ENCODE measurements at places on chromosomes 4 and X.

GRCh38 chr4:87445964-87446363 is 23.6 kb downstream of the NUDT9 start:
- no peak for DNase-seq

- no peak for DNase-seq
Measured at GRCh38 chr4:75048208-75048879, 115.4 kb downstream of the PARM1 start.

GRCh38 chrX:150199803-150200202 is 163.3 kb upstream of the MAMLD1 start:
- no peak for DNase-seq

- DNase-seq = no peak
Measured at GRCh38 chr4:68348577-68348976, 1.3 kb downstream of the YTHDC1 start.

DNA sequence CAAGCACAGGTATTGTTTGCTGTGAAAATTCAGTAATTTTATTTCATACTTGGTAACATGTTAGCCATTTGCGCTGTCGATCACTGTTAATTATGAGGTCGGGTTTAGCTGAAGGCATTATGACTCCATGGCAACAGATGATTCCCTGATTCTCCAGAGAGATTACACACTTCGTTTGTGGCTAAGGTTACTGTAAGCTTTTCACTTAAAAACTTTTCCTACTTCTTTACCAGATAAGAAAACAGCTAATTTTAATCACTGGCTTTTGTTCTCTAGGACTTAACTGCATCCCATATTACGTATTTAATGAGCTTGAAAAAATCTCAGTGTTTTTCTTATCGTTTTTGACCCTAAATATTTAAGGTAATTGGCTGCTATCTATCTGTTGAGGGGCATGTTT is 2.1 kb downstream of the GSTCD start:
- DNase-seq = no peak
